ENCODE measurements at places on chromosomes 1 and 21.

GRCh38 chr1:173503391-173503790, 26.3 kb downstream of the PRDX6 start:
- DNase-seq, result no peak

- DNase-seq, result no peak
These were observed 77.2 kb downstream of the PTPRC start for GRCh38 chr1:198716051-198716450.

DNA sequence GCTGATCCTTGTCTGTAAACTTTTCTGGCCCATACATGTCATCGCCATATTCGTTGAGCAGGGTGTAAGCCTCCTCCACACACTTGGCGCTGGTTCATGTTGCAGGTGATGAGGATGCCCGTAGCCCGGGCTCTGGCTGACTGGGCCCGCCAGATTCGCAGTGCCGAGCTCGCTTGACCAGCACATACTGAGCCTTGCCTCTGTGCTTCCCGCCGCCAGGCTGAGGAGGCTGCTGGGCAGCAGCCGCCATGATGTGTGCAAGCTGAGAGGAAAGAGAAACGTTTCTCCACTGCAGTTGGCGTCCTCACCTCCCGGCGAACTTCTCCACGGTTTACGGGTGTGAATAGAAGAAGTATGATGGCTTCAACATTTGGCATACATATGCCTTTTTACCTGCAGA, 89.2 kb downstream of the LTN1 start:
- DNase-seq, result no peak

DNA sequence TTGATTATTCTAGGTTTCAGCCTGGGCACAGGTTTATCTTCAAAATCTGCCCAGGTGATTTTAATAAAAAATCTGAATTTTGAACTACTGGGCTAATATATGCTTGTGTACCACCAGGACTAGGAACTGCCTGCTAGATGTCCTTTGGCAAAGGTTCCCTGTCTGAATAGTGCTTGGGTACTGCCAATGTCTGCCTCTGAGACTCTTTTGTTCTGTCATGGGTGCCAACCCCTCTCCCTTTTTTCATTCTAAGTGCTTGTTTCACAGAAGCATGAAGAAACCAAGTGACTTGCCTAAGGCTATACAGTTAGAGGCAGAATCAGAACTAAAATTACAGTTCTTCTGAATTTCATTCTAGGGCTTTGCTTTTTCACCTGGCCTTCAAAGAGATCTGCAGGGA, 106.3 kb upstream of the CACHD1 start:
- no peak for DNase-seq

- DNase-seq, result no peak
These were observed 275.7 kb upstream of the CAMK1G start for GRCh38 chr1:209307846-209308245.

GRCh38 chr1:918843-919242, 4.9 kb upstream of the SAMD11 start:
- no peak for DNase-seq

DNA sequence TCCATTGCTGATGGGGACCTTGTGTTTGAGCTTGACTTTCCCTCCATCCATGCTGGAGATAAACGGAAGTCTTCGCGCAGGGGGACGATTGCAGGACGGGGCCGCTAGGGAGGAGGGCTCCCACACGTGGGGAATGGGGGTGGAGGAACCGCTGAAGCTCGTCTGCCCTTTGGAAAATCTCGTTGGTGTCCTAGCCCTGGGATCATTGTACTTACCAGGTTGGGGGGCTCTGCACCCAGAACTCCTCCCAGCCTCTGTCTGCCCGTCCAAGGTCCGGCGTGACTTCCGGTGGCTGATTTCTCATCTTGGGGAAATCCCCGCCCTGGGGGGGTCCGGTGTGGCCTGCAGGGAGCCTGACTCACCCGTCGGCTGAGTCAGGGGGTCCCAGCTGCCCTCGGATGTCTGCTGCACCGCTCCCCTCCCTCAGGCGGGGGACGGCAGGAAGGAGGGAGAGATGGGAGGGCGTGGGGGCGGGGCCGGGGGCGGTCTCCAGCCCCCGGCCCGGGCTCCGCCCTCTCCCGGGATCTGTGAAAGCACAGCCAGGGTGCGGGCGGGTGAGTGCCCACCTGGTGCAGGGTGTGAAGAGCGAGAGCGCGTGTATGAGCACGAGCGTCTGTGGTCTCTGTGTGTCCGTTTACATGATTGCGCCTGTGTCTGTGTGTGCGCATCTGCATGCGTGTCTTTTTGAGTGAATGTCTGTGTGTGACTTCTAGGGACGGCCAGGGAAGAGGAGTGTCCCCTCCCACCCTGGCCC, 35.8 kb downstream of the PIK3CD start:
- DNase-seq, result no peak

GRCh38 chr1:187629075-187629474, 800.3 kb downstream of the PLA2G4A start:
- DNase-seq, result no peak

DNA sequence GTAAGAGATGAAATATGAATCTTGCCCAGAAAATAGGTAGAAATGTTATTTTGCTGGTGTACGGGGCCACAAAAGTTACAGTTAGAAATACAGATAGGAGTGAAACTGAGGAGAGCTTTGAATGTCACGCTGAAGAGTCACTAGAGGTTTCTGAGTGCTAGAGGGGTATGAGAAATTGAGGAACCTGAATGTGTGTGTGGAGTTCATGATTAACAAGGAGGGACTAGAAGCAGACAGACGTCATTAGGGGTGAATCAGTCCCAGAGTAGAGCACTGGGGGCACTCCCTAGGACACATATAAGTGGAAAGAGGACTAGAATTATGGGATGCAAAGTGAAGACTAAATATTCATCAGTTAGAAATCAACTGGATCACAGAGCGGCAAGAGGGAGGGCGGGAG, 188.9 kb upstream of the MAP1LC3C start:
- no peak for DNase-seq

GRCh38 chr1:206516728-206516990, 9.3 kb downstream of the RASSF5 start:
- no peak for DNase-seq

DNA sequence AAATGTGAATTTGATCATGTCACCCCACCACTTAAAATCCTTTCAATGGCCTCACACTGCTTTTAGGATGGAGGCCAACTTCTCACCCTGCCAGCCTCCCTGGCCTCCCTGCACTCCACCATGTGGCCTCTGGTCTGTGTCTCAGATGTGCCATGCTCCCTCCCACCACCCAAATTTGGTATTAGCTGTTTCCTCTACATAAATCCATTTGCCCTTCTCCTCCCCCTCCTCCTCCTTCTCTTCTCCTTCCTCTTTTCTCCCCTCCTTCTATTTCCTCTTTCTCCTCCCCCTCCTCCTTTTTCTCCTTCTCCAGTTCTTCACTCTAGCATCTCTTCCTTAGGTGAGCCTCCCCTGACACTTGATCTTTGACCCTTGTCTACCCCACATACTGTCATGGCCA, 16.7 kb upstream of the GUCA2B start:
- no peak for DNase-seq

GRCh38 chr1:46315669-46316403, 12.3 kb downstream of the UQCRH start:
- DNase-seq, result no peak

- no peak for DNase-seq
These were observed 321.7 kb upstream of the USP25 start for GRCh38 chr21:15408089-15408488.

DNA sequence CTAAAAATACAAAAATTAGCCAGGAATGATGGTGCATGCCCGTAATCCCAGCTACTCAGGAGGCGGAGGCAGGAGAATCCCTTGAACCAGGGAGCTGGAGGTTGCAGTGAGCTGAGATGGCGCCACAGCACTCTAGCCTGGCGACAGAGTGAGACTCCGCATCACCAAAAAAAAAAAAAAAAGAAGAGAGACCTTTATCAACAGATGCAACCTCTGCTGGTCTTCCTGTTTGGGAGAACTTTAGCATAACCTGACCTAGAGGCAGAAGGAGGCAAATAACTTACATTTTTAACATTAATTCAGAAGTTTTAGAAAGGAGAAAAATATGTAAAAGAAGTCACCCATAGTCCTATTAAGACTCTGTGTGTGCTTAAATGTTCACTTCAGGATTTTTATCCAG, 32.4 kb downstream of the SLAMF1 start:
- no peak for DNase-seq

GRCh38 chr21:38948377-38949069, 142.8 kb downstream of the ETS2 start:
- no peak for DNase-seq

- no peak for DNase-seq
These were observed 51.4 kb downstream of the EVA1C start for GRCh38 chr21:32463889-32464300.

Data from GM12878 (cell line).